ENCODE measurements at places on chromosomes 1 and 21.

DNA sequence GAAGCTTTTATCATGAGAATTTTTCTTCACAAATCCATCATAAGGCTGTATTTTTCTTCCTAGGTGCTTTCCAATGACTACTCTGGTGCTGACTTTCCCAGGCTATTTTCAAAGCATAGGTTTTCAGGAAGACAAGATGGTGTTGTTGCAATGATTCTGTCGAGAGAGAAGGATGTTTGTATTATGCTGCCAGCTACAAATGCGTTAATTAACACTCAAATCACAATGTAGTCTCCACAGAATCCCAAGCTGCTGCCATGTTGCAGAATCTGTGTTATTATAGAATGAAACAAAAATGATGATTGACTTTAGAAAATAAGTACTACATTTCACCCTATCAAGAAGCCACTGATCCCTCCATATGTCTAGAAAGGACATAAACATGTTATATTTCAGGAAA is 179.5 kb upstream of the MAP1LC3C start:
- DNase-seq: no peak

GRCh38 chr1:234148350-234148749 is 224.9 kb upstream of the COA6 start:
- DNase-seq: no peak

DNA sequence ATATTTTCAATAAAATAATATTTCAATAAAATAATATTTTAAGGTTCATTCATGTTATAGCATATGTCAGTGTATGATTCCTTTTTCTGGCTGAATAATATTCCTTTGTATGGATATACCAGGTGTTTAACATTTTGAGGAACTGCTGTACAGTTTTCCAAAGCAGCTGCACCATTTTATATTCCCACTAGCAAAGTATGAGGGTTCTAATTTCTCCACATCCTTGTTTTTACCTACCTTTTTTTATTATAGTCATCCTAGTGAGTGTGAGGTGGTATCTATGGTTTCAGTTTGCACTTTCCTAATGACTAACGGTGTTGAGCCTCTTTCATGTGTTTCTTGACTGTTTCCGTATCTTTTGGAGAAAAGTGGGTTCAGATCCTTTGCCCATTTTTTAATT is 5.2 kb downstream of the DEGS1 start:
- DNase-seq: no peak

GRCh38 chr1:1371746-1372711 is 3.0 kb downstream of the AURKAIP1 start:
- peak; percentile 60 for DNase-seq

DNA sequence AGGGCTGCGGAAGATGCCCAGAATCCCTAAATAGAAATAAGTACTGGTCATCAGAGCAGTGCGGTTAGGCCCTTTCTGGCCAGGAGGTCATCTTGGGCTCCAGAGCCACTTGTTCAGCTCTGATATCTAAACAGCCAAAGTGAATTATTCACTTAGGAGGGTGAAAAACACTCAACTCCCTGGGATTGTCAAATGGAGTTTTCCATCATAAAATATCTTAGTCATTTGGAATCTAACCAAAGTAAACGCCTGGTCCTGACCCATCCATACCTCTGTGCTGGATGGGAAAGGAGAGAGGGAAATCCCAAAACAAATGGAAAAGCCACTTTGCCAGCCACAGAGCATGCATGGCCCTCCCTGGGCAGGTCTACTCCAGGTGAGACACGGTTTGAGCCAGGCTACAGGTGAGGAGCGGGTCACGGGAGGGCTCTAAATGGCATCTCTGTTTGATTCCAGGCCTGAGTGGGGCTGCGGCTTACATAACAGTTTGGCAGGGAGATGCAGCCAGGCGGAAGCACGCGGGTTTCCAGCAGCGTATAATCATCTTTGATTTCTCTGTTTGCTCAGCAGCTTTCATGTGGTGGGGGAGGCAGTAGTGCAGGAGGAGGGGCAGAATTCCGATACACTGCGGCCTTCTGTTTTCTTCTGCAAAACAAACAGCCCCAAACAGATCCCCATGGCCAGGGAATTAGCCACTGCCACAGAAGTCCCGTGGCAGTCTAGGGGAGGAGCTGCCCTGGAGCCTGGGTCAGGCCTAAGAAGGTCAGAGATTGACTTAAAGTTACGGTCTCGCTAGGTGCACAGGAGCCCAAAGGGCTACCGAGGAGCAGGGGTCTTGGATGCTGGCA is 59.1 kb upstream of the ZNF648 start:
- DNase-seq: no peak

DNA sequence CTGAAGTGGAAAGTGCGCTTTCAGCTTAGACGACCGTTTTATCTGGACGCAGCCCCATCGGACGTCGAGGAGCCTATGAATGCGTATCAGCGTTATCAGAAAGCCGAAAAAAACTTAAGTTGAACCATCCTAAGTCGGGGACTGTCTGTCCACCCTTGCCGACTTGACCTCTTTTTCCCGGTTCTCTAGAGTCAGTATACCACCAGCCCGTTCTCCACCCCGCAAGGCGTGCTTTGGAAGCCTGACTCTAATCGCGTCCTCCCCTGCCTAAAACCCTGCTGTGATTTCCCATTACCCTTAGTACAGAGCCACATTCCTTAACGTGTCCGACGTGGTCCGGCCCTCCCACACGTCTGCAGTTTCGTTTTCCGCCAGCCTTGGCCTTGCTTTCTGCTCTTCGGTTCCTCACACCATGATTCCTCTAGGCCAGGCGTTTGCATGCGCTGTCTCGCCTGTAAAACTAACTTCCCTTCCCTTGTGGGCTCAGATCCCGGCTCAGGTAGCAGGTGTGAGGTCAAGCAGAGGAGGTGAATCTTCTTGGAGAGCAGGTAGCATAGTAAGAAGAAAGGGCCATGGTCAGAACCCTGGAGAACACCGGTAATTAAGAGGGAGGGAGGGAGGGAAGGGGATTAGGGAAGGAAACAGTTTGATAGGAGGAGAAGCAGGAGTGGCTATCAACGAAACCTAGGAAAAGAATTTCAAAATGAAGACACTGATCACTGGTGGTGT is 865 bp downstream of the ADPRS start:
- no peak for DNase-seq

DNA sequence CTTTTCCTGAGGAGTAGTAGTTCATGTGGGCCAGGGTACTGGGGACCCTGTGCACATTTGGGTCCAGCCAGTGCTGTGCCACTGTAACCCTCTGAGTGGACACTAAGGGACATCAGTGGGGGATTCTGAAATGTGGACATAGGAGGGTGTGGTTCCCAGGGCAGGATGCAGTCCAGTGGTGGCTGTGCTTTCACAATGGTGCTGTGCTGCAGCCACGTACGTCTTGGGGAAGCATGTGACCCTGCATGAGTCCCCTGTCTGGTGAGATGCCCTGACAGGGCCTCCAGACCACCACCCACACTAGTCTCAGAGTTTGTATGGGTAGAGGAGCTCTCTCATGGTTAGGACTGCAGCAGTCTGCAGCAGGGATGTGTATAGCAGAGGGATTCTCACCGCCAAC is 37.8 kb upstream of the WNT2B start:
- no peak for DNase-seq

- no peak for DNase-seq
Measured at GRCh38 chr1:204968135-204968534, 74.9 kb upstream of the CNTN2 start.

All from T47D (cell line).